WTC11 (cell line): ENCODE measurements at places on chromosomes 4 and X.

DNA sequence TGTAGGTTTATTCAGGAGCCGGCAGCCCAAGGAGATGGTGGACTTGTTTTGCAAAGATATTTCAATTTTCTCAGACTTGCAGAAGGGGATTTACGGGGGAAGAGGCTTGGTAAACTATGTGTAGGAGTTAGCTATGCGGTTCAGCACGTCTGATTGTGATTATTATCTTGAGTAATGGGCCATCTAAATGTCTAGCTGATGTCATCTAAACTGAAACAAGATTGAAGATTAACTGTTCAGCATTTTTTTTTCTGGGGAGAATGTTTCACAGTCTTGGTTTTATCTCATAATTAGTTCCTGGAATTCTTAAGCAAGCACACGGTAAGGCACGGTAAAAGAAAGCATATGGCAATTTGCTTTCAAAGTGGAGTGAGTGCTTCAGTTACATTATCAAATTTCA, 207.3 kb upstream of the CXorf51B start:
- H3K27ac ChIP-seq: no peak overlapping the region
- peaks cover 14% of the 10 kb centered on the region for H3K36me3 ChIP-seq
- no peak overlapping the region for H3K4me3 ChIP-seq
- no peaks in the 10 kb centered on the region; the same call in 1 of the 2 replicates for H3K27me3 ChIP-seq

- peaks cover 4% of the 10 kb centered on the region for H3K4me1 ChIP-seq
- H3K27me3 ChIP-seq: no peaks in the 10 kb centered on the region; the same call in 1 of the 2 replicates
- H3K4me3 ChIP-seq: no peak overlapping the region
Measured at GRCh38 chr4:74768857-74769525, 25.3 kb downstream of the BTC start.

DNA sequence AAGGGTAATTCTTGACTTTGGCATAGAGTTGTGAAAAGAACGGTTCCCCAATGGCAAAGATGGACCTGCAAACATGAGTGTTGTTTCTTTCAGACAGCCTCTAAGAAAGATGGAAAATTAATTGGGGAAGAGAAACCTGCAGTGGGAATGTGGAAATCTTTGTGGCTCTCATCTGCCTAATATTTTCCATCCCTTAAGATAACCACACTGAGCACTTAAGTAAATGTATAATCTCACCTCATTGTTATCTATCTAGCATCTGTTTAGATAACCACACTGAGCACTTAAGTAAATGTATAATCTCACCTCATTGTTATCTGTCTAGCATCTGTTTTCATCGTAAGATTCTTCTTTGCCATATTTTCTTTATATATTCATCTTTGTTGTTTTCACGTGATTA, 149.3 kb downstream of the NWD2 start:
- peaks cover 25% of the 10 kb centered on the region for H3K4me1 ChIP-seq
- no peaks in the 10 kb centered on the region for H3K36me3 ChIP-seq
- H3K27me3 ChIP-seq: no peaks in the 10 kb centered on the region
- no peak overlapping the region for H3K4me3 ChIP-seq
- H3K27ac ChIP-seq: no peak overlapping the region
- DNase-seq: no peak

DNA sequence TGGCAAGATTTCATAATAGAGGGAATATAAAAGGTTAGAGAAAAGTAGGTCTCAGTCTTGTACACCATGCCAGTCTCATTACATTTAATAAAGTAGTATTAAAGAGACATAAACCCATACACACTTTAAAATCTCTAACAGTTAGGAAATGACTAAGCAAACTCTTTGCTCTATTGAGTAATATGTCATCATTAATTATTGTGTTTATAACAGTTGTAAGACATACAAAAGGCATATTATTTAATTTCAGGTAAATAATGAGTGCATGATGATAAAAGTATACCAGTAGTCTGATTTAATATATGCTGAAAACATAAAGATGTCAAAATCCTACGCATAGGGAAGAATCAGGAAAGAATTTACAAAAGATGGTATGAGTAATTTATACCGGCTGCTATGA, 31.0 kb upstream of the FGG start:
- H3K27me3 ChIP-seq: no peaks in the 10 kb centered on the region
- H3K27ac ChIP-seq: no peak overlapping the region
- no peaks in the 10 kb centered on the region for H3K36me3 ChIP-seq
- no peak for DNase-seq
- H3K4me3 ChIP-seq: no peak overlapping the region

GRCh38 chrX:83305381-83305780, 202.7 kb upstream of the POU3F4 start:
- no peaks in the 10 kb centered on the region for H3K27me3 ChIP-seq
- H3K4me1 ChIP-seq: no peaks in the 10 kb centered on the region
- no peak overlapping the region for H3K4me3 ChIP-seq
- no peaks in the 10 kb centered on the region for H3K36me3 ChIP-seq
- no peak overlapping the region for H3K27ac ChIP-seq
- DNase-seq: no peak

- H3K27ac ChIP-seq: no peak overlapping the region
- no peaks in the 10 kb centered on the region; the same call in 1 of the 2 replicates for H3K27me3 ChIP-seq
- no peaks in the 10 kb centered on the region for H3K4me1 ChIP-seq
- DNase-seq: no peak
- H3K36me3 ChIP-seq: no peaks in the 10 kb centered on the region
- no peak overlapping the region for H3K4me3 ChIP-seq
Measured at GRCh38 chrX:150268839-150269355, 94.2 kb upstream of the MAMLD1 start.

DNA sequence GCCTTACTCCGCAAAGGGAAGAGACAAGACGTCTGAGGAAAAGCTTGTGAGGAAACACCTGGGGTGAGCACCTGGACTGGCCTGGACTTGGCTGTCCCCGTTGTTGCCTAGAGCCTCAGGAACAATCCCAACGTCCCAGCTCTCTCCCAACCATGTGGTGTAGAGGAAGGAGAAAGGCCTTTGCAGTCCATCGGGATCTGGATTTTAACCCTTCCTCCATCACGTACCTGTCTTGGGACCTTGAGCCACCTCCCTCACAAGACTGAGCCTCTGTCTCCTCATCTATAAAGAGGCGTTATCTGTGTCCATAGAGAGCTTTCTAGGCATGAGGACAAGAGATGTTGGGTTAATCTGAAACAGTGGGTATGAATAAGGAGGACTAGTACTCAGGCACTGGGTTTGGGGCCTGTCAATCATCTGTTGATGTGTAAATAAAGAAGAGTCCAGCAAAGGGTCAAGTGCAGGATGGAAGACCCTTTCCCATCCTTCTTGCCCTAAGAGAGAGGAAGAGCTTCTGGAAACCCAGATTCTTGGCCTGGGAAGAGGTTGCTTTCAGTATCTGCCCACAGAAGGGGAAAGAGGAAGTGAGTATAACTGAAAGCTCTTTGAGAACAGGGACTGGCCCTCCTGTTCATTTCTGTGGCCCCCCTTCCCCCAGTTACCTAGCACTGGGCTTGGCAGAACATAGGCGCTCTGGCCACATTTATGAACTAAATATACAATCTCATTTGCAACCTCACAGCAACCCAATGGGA, 137.1 kb downstream of the PJA1 start:
- no peak overlapping the region for H3K27ac ChIP-seq
- peaks cover 25% of the 10 kb centered on the region for H3K4me1 ChIP-seq
- no peak overlapping the region for H3K4me3 ChIP-seq
- peaks cover 4% of the 10 kb centered on the region; the same call in 1 of the 2 replicates for H3K27me3 ChIP-seq

- DNase-seq: no peak
- no peak overlapping the region for H3K4me3 ChIP-seq
- no peaks in the 10 kb centered on the region; the same call in none of the 2 replicates for H3K27me3 ChIP-seq
- peaks cover 13% of the 10 kb centered on the region for H3K36me3 ChIP-seq
Measured at GRCh38 chr4:20192736-20193135, 59.0 kb upstream of the SLIT2 start.

- H3K4me1 ChIP-seq: peaks cover 7% of the 10 kb centered on the region
- peaks cover 13% of the 10 kb centered on the region for H3K27me3 ChIP-seq
- H3K36me3 ChIP-seq: no peaks in the 10 kb centered on the region
- H3K4me3 ChIP-seq: no peak overlapping the region
- H3K27ac ChIP-seq: no peak overlapping the region
- DNase-seq: no peak
Measured at GRCh38 chrX:109619771-109620170, 5.2 kb downstream of the KCNE5 start.

DNA sequence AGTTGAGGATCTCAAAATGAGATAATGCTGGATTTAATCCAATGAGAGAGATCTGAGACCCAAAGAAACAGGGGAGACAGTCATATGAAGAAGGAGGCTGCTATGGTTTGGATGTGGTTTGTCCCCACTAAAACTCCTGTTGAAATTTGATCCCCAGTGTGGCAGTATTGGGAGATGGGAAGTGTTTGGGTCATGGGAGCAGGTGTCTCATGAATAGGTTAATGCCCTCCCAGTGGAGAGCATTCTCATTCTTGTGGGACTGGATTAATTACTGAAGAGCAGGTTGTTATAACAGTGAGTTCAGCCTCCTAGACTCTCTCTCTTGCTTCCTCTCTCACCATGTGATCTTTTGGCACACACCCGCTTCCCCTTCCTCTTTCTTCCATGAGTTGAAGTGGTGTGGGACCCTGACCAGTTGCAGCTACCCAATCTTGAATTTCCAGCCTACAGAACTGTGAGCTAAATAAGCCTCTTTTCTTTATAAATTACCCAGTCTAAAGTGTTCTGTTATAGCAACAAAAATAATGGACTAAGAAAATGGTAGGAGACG, 70.3 kb downstream of the PPEF2 start:
- no peak overlapping the region; the same call in 1 of the 2 replicates for H3K4me3 ChIP-seq
- H3K4me1 ChIP-seq: peaks cover 29% of the 10 kb centered on the region

- DNase-seq: peak; percentile 16
- H3K27ac ChIP-seq: no peak overlapping the region
- no peaks in the 10 kb centered on the region for H3K36me3 ChIP-seq
Measured at GRCh38 chrX:76428243-76429130, 977 bp downstream of the MAGEE1 start.

GRCh38 chr4:81227968-81228367, 12.9 kb upstream of the PRKG2 start:
- peaks cover 41% of the 10 kb centered on the region for H3K36me3 ChIP-seq
- H3K4me1 ChIP-seq: peaks cover 23% of the 10 kb centered on the region
- no peak overlapping the region for H3K27ac ChIP-seq
- H3K4me3 ChIP-seq: 0 out of 2 replicates have a peak overlapping the region, but pooled peaks have one; percentile 4
- no peak for DNase-seq
- peaks cover 5% of the 10 kb centered on the region; the same call in 1 of the 2 replicates for H3K27me3 ChIP-seq

DNA sequence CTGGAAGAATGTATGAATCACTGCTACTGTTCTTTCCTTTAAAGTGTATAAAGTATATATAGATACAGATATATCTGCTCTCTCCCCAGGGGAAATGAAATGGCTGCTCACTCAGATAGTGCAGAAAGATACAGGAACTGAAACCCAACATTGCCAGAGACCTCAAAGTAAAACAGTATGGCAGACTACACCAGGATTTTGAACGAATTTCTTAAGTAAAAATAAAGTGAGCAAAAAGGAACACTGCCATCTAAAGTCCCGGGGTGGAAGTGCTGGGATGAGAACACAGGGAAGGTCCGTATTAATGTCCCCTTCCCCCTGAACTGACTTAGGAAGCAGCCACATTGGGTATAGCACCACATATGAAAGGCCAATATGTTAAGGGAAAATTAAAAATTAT, 93.4 kb downstream of the TMA16 start:
- no peaks in the 10 kb centered on the region for H3K27me3 ChIP-seq
- H3K4me1 ChIP-seq: no peaks in the 10 kb centered on the region
- peak; percentile 11 for DNase-seq
- H3K36me3 ChIP-seq: peaks cover 5% of the 10 kb centered on the region; the same call in 1 of the 2 replicates
- no peak overlapping the region for H3K27ac ChIP-seq
- H3K4me3 ChIP-seq: no peak overlapping the region

GRCh38 chr4:185665655-185666054, 130.3 kb upstream of the PDLIM3 start:
- peaks cover 12% of the 10 kb centered on the region for H3K36me3 ChIP-seq
- H3K27me3 ChIP-seq: no peaks in the 10 kb centered on the region
- no peak overlapping the region for H3K4me3 ChIP-seq
